ENCODE measurements at places on chromosomes 6 and 20.

DNA sequence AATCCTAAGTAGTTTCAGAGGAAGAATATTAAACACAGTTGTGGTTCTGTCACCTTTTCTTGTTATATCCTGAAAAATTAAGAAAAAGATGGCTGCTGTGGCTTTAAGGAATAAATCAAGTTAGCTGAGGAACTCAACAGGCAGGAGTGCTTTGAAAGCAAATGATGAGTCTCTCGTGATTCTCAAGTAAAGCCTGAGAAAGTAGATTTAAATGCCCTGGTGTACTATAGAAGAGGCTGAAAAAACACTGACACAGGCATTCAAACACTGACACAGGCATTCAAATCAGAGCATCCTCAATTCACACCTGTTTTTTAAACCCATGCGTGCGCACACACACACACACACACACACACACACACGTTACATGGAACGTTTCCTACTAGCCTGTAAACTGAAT, 218.6 kb downstream of the OGFRL1 start:
- DNase-seq, result no peak

GRCh38 chr6:26130581-26131249, 43.5 kb downstream of the HFE start:
- no peak for DNase-seq

DNA sequence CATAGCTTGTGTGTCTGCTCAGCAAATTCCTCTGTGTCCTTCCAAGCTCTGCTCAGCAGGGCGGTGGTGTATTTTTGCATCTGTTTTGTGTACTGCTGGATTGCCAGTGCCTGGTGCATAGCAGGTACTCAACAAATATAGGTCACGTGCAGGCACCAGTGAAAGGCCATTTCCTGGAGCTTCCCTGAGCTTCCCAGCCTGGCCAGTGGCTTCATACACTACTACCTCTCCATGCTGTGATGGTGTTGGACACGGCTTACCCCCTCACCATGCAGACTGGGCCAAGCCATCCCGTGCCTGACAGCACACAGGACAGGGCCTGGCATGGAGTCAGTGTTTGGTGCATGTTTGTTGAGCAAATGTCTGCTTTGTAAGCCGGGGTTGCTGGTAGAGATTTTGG, 7.7 kb upstream of the PHACTR3 start:
- no peak for DNase-seq

DNA sequence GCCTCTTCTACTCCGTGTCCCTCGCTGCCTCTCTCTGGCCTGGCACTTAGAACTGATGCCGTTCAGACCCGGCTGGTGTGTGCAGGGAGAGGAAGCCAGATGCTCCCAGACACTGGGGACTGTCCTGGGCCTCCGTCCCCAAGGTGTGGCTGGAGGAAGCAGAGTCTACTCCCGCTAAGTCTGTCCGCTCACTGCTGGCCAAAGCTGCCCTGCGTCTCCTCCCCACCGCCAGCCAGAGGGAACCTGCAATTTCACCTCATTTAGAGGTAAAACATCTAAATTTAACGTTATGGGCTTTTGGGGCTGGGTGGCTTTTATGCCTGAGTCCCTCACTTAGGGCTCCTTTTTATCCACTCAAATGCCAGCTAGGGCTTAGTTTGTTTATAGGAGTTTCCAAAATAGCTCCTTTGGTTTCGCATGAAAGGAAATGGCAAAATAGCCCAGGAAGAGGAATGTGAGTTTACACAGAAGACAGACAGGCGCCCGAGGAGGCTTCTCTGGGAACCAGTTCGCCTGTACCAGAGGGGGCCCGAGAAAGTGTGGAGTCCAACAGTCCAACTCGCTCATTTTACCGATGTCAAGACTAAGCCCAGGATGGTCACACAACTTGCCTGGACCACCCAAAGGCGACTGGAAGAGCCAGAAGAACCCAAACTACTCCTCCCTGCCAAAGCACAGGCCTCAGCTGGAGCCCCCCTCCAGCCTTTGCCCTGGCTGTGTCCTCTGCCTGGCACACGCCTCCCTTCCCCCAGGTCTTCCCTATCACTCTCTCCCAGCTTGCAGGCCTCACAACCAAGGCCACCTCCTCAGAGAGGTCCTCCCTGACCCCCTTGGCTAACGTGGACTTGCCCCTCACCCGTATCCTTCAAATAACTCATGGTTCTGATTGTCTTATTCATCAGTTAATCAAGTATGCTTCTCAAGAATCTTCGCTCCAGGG, 54.5 kb downstream of the RIPOR3 start:
- no peak for DNase-seq

- DNase-seq, result no peak
Observed at GRCh38 chr20:4017051-4017712, 1.8 kb upstream of the RNF24 start.

DNA sequence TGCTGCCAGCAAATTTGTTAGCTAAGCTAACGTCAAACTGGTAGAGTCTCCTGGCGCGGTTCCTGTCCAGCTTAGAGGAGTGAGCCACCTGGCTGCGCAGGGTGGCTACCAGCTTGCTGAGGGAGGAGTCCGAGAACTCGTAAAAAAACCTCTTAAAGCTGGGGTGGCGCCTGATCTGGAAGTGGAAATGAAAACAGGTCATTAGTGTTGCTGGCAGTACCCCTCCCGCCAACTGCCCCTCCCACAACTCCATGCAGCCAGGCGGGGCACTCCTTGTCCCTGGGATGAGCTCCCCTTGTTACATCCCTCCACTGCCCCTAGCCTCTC, 17.3 kb downstream of the BNIP5 start:
- no peak for DNase-seq

GRCh38 chr6:6832439-6832838, 243.9 kb downstream of the LY86 start:
- no peak for DNase-seq

DNA sequence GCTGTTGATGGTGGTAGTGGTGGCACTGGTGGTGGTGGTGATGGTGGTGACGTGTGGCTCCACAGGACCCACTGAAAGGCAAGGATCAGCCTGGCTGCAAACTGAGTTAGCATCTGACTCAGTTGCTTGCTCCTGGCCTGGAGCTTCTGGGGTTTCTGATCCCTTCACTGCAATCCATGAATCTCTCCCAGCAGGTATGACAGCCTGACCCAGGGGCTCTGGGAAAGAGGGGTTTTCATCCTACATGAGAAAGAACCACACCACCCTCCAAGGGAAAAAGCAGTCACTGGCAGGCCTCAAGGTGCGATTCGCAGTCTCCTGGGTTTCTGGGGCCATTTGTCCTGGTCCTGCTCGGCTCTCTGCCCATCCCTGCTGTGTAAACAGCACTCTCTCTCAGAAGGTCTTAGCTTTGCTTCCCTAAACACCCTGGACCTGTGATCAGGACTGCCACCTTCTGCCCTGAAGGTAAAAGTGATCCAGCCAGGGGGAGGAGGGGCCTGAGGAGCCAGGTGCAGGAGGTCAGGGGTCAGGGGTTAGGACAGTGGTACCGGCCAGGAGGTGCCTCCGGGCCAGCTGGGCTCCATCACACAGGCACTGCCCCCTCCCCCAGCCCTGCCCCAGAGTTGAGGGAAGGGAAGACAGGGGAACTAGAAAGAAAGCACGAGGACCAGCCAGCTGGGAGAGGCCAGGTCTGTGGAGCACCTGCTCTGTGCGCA, 152.0 kb downstream of the BMP7 start:
- no peak for DNase-seq

DNA sequence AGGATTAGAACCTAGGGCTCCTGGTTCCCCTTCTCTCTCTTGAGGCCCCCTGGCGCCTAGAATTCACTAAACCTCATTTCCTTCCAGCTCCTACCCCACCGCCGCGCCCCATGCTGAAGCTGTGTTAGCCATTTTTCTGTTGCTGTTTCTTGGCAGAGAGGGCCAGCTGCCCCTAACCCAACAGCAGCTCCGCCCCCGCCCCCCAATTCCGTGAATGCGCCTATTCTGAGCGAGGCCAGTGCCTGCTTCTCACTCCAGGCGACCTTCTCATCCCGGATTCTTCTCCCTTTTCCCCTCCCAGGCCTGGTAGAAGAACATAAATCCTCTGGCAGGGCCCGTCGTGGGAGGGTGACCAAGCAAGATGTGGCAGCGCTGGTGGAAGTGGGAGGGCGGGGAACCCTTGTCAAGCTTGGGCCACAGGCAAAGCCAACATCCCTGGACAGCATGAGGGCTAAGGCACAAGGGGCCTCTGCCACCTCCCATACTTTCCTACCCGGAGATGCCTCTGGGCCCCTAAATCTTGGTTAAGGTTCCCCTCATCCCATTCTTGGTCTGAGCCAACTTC, 518 bp downstream of the RBPJL start:
- no peak for DNase-seq

GRCh38 chr6:143700684-143701348, 23.1 kb downstream of the PHACTR2 start:
- DNase-seq, result no peak

DNA sequence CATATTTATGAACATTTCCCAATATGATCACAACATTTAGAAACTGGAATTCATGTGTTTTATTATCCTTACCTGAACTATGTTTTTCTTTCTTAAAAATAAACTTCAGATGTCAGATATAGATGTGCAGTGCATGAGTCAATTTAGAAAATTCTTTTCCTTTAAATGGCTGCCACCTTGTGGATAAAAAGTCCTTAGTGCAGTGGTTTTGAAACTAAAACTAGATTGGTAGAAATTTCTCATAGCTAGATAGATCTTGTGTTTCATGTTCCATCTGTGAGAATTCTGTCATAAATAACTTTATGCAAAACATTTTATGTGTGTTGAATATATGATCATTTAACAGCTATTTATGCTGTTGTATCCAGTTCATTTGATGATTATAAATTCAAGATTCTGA, 134.9 kb downstream of the KLHL32 start:
- no peak for DNase-seq
